ENCODE measurements at places on chromosomes 2 and 18.
A peak's percentile ranks its signal among the peaks of the same experiment; 100 is the strongest.

GRCh38 chr2:196985511-196986183 is 59.1 kb upstream of the PGAP1 start:
- no peak for DNase-seq

DNA sequence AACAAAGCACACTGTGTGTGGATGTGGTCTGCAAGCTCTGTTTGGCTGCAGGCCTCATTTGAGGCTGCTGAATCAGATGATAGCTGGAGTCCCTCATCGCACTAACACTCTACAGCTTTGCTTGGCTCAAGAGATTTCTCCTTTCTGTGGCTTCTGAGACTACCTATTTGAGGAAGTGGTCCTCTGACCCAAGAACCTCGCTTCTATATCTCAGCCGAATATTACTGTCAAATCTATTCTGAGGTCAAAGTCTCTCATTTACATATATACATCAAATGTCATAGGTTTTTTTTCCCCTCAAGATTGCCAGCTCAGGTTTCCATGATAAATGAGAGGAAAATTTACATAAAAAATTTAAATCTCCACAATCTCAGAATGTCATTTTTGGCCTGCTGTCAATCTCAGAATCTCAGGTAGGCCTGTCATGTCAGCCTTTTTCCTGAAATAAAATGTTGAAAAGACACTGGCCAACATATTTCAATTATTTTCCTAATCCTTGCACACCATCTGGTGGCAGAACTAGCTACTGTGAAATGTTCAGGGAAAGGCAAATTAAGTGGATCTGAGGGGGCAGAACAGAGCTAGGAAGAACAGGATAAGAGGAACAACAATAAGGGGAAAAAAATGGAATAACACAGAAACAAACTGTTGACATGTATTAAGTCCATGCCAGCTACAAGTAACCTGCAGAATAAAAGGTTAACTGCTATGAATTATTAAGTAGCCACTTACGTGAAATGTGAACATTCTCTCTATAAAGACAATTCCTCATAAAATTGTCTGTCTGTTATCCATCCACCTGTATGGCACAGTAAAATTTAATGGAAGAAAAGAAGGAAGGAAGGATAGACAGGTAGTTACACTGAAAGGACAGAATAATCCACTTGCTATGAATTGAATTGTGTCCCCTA is 39.3 kb downstream of the AP1S3 start:
- DNase-seq = peak; percentile 23

GRCh38 chr2:182898718-182899117 is 32.3 kb upstream of the FRZB start:
- DNase-seq = no peak

- DNase-seq = peak; percentile 71
Observed at GRCh38 chr2:158487419-158487818, 30.7 kb downstream of the PKP4 start.

DNA sequence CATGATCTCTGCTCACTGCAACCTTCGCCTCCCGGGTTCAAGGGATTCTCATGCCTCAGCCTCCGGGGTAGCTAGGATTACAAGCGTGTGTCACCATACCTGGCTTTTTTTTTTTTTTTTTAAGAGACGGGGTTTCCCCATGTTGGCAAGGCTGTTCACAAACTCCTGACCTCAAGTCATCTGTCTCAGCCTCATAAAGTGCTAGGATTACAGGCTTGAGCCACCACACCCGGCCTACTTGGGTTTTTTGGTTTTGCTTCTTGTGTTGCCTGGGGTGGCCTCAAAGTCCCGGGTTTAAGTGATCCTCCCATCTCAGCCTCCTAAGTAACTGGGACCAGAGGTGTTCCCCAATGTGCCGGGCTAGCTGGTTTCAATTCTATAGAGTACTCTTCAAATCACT is 64.6 kb downstream of the NAPG start:
- no peak for DNase-seq

DNA sequence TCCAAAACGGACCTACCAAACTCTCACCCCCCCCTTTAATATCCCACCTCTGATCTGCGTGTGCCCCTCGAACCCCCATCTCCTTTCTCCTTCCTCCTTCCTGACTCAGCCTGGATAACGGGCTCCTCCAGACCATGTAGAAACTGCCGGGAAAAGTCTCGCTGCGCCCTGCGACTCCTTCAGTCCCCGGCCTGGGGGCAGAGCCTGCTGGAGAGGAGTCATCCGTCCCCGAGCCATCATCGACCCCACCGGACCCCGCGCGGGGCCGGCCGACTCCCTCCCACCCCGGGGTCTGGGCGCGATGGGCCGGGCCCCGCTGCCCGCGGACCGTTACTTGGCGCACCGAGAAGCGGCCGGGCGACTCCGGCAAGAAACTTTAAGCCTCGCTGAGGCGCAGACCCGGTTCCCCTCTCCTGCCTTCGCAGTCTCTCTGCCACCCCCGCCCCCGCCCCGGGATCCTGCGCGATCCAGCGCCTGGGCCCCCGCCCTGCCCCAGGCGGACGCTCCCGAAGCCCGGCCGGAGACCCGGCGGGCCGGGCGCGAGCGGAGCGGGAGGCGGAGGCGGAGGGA is 3.4 kb downstream of the ZEB2 start:
- no peak for DNase-seq

- DNase-seq = peak; percentile 80
Observed at GRCh38 chr2:46487667-46488335, 8.4 kb downstream of the TMEM247 start.

GRCh38 chr18:54946149-54946581 is 13.1 kb downstream of the CCDC68 start:
- DNase-seq = no peak

- no peak for DNase-seq
Observed at GRCh38 chr18:13580351-13580750, 146.0 kb downstream of the FAM210A start.

GRCh38 chr2:127485051-127485693 is 41.1 kb downstream of the IWS1 start:
- no peak for DNase-seq

GRCh38 chr2:240404174-240404852 is 31.1 kb upstream of the GPC1 start:
- DNase-seq = no peak

DNA sequence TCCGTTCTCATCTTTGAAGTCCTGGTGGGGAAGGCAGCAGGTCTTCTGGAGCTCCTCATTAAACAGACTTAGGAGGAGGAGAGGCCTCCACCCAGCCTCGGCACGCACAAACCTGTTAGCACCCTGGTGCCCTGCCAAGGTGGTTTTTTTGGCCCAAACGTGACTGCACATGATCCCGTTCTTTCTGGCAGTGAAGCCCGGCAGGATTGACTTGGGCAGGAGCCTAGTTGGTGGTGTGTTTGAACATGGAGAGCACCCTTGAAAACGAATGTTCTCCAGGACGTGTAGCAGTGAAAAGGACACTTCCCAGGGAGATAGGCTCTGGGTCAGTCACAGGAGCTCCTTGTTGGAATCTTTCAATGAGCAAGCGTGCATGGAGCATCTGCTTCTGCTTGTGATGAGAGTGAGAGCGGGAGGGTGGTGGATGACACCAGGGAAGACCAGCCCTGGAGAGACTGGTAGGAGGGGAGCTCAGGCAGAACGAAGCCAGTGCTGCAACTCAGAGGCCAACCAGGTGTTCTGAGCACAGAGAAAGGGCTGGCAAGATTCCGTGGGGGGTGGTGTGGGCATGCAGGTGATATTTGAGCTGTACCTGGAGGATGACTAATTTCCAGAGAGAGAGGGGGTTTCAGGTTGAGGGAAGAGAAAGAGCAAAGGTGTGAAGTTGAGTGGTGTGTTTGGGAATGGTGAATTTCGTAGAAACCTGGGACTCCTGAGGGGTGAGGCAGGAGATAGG is 73.8 kb downstream of the TANC1 start:
- DNase-seq = no peak

- no peak for DNase-seq
Observed at GRCh38 chr2:55901941-55902340, 21.6 kb downstream of the EFEMP1 start.

DNA sequence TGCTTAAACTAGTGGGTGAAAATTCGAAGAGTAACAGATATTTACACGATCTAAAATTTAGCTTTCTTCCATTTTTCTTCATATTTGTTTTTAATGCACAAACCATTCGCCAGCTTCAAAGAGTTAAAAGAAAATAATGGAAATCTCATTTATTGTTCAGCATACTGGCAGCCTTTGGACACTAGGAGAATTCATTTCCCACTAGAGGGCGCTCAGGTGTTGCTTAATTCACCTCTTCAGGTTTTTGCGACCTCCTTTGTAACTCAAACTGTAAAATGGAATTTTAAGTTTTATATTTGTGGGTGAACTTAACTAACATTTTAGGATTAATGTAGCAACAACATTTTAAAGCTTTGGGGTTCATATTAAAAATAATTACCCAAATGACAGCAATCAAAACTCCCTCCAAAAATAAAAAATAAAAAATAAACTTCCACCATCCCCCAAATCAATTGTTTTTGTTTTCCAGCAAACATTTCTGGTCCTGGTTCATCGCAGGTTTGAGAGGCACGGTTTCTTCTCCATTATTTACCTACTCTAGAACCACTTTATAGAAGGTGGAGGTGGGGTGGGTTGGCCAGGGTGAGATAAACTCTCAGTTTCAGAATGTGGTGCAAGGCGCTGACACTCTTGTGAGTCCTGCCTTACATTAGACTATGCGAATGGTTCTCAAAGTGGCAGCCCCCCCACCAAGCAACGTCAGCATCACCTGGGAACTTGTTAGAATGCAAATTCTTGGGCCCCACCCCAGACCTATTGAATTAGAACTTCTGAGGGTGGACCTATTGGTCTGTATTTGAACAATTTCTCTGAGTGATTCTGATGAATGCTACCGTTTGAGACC is 24.7 kb upstream of the PNPT1 start:
- peak; percentile 57 for DNase-seq

GRCh38 chr18:80023173-80023572 is 11.1 kb upstream of the RBFA start:
- no peak for DNase-seq

- DNase-seq = no peak
Observed at GRCh38 chr2:20999906-21000645, 43.8 kb downstream of the APOB start.

GRCh38 chr2:136242687-136243277 is 124.8 kb upstream of the CXCR4 start:
- DNase-seq = no peak

DNA sequence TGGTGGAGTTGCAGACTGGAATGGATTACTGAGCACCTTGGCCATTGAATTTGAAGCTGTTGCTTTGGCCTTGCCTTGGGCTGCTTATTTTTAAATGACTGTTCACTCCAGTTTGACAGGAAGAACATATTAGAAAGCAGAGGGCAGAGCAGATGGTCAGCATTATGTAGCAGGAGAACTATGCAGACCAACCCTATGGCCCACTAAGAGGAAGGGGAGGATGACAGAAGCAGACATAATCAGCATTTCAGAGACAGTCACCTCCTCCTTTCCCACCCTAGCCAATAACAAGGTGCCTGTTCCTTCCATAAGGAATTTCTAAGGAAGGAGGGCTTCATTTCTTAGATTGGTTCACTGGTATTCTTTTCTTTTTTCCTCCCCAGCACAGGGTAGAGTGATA is 2.4 kb downstream of the CHRNA1 start:
- no peak for DNase-seq

DNA sequence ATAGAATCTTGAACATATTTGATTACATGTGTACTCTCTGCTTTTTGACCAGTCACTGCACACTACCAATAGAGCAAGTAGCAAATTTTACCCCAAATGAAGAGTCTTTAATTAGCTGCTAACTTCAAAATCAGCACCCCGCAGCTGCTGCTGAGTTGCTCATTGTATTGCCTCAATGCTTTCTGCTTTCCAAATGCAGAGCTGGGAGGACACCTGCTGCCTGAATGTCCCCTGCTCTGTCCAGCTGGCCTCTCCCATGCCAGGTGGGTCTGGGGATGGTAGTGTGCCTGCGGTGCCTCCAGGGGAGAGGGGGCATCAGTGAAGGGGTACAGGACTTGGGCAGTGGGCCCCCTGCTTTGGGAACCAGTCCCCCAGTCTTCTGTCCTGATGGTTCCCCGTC is 184.8 kb downstream of the PRKCE start:
- DNase-seq = no peak

DNA sequence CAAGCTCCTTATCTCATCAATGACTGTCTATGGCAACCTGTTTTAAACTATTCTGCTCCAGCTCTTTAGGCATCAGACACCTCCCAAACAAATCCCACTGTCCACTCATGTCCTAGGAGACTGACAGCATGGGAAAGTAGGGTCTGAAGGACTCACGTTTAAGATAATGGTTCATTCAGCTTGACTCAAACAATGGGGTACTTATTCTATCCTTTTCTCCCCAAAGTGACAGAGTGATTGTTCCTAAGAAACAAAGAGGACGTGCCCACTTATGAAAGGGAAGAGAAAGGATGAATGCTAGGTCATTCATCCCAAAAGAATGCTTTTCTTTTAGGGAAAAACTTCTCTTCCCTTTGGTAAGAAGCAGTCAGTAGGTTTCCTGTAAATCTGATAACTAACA is 41.9 kb downstream of the ALK start:
- DNase-seq = no peak

DNA sequence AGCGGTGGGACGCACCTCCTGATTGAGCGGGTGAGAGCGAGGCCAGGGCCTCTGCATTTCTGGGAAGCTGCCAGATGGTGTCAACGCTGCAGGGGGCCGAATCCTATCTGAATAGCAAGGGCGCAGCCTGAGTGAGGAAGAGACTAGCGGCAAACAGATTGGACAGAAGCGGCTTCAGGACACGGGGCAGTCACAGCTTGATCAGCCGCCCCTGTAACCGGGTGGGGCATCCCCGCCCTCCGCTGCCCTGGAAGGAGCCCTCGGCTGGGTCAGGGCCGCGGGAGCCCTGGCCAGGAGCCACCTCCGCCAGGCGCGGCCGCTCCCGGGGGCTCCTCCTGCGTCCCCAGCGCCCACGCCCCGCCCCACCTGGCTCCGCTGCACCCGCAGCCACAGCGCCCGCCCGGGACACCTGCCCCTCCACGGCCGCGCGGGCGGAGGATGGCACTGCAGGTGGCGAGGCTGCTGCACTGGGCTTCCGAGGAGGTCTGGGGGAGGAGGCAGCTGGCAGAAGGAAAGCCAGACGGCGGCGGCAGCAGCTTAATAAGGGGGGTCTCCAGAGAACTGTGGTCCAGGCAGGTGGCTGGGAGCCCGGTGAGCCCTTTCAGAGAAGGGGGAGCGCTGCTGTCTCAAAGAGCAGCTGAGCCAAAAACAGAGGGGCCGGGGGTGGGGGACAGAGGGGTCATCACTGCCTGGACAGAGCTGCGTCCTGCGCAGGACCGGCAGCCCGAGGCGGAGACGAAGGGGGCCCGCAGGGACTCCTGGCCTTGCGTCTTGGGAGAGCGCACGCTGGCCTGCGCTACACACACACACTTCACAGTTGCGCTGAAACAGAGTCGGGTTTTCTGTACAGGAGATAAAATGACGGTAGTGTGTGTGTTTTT is 18.8 kb upstream of the SOX11 start:
- no peak for DNase-seq
